ENCODE measurements at places on chromosomes 4 and X.

- DNase-seq = no peak
These were observed 113.6 kb downstream of the CNKSR2 start for GRCh38 chrX:21487832-21488231.

DNA sequence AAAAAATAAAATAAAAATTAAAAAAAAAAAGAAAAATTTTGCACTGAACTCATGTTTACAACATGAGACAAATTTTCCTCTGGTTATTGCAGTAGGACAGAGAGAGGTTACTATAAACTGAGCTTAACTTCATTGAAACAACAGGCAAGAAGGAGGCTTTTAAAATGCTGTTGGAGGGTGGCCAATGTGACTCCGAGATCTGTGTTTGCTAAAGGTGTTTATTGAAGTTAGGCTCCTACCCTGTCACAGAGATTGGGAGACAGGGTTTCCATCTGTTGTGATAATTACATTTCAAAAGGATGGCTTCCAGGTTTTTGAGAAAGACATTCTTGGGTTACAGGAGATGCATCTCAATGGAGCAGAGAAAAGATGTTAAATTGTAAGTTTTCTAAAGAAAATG lies 370.5 kb upstream of the HS3ST1 start:
- no peak for DNase-seq

DNA sequence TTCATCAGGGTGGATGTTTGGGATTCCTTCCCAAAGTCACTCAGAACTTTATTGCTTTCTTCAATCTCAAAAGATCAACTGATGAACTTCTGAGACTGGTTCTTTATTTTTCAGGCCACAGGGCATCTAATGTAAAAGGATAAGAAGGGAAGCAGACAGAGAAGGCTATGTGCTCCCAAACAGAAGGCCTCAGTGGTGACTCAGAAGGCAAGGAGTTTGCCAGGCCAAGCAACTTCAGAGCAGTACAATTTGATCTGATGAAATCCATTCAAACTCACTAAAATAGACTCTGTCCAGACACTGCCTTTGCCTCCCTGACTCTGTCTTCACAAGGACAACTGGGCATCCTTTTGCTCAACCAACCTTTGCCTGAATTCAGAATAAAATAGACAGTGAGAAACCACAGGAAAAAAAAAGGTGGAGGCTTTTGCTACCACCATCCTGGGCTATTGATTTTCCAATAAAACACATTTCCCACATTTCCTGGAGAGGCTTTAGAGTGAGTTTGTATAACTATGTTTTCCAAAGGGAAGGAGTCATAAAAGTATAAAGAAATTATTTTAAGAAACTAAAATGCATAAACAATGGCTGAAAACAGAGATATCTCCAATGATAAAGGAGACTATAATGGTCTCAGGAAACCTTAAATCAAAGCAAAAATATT lies 55.2 kb downstream of the ARHGEF6 start:
- peak; percentile 2 for DNase-seq

DNA sequence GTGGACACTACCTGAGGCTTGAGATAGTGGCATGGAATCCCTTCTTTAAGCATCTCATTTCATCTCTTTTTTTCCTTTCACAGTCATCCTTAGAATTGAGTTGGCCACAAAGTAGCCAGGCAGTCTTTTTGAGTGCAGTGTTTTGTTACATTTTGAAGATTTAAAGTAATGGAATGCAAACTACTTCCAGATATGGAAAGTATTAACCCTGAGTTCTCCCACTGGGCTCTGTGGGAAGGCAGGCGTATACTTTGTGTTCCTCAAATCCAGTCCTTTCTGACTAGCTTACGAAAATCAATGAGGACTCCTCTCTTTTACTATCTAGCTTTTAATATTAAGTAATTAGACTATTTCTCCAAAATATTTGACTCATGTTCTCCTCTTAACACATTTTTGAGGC lies 29.9 kb downstream of the PCDH10 start:
- no peak for DNase-seq

GRCh38 chr4:105569057-105569865 lies 16.8 kb downstream of the ARHGEF38 start:
- no peak for DNase-seq

- no peak for DNase-seq
These were observed 158.7 kb downstream of the ZNF674 start for GRCh38 chrX:46386511-46386910.

GRCh38 chr4:71187404-71188155 lies 151.2 kb upstream of the SLC4A4 start:
- DNase-seq = no peak

DNA sequence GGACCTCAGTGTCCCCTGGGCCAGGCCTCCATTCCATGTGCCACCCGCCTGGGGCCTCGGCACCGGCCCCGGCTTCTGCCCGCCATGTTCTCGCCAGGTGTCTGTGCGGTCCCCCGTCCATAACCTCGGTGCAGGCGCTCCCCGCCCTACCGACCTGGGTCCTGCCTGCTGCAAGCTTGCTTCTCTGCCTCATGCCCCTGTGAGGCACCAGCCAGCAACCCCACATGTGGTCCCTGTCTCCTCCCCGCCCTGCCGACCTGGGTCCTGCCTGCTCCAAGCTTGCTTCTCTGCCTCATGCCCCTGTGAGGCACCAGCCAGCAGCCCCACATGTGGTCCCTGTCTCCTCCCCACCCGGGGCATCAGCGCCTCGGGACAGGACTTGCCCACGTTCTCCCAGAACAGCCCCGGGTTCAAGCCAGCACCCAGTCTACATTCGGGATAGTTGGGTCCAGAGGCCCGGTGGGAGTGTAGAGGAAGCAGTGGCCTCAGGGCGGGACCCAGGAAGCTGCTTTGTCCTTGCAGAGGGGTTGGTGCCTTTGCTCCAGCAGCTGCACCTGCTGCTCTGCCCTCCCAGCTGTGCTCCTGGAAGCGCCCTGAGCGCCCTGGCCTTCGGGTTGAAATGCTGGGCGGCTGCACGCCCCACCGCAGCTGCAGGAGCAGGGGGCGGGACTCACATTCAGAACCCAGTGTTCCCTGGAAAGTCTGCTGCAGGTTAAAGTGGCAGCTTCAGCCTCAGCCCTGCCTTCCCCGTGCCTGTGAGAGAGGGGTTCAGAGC lies 20.1 kb upstream of the UVSSA start:
- DNase-seq = no peak

GRCh38 chrX:4710618-4711433 lies 997.4 kb upstream of the PRKX start:
- no peak for DNase-seq

DNA sequence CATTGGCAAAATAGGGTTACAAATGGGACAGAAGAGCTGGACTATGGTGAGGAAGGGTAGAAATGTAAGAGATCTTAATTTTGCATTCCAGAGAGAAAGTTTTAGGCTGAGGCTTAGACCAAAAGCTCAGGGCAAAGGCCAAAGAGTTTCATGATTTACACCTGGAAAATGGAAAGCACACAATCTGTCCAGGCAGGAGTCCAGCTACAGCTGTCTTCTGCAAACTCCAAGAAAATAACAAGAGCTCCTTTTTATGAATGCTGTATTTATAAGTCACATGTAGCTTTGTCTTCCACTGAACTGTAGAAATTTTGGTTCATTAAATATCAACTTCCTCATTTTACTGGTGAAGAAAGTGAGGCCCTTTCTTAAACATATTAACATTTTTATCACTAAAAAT lies 288.0 kb upstream of the ATOH1 start:
- DNase-seq = no peak

DNA sequence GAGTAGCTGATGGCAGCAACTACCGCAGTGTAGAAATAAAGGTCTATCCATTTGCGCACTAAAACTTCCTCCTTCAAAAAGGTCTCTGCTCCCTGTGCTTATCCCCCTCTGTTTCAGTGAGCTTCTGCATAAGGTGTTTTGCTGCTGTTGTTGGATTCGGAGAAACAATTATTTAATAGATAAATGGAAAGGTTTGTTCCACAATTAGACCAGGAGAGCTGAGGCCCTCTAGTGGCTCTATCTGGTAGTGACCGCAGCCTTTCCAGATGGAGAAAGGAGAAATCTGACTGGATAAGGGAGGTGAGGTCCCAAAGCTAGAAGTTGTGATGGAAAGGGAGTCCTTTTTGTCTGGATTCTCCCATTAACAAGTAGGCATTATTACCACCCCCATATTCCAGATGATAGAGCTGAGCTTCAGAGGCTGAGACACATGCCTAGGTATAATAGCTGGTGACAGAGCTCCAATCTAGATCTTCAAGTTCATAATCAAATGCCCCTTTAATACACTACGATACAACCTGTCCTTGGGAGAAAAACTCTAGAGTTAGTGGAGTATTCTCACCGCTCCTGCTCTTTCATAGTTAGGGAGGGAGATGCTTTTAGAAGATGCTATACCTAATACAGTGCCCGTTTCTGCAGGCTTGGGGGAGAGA lies 5.1 kb upstream of the GABRQ start:
- no peak for DNase-seq

DNA sequence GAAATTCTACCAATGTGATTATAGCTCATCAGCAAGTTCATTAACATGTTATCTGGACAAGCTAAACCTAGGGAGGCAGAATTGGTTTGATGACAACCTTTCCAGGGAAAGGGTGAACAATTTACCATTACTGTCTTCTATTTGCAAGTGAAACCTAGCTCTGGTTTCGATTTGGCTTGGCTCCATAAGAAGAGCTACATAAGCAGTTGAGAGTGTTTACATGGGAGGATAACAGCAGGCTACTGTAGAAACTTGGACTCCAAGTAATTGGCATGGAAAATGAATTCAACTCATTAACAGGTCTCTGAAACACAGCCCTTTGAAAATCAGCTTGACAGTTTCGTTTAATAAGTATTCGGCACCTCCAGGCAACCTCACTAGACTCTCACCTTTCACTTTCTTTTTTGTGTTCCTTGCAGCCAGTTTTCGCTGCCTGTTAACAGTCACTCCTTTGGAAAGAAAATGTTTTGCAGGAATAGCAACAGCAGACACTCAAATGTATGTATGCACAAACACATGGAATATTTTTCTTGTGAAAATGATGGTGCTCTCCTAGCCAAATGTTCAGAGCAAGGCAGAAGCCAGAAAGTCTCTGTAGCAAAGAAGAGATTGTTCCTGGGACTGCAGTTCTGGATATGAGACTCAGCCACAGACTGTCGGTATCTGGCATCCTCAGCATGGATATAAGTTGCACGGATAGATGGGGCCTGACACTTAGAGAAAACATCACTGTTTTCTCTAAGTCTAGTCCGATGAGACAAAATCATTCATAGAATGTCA lies 27.5 kb downstream of the POU3F4 start:
- DNase-seq = no peak

DNA sequence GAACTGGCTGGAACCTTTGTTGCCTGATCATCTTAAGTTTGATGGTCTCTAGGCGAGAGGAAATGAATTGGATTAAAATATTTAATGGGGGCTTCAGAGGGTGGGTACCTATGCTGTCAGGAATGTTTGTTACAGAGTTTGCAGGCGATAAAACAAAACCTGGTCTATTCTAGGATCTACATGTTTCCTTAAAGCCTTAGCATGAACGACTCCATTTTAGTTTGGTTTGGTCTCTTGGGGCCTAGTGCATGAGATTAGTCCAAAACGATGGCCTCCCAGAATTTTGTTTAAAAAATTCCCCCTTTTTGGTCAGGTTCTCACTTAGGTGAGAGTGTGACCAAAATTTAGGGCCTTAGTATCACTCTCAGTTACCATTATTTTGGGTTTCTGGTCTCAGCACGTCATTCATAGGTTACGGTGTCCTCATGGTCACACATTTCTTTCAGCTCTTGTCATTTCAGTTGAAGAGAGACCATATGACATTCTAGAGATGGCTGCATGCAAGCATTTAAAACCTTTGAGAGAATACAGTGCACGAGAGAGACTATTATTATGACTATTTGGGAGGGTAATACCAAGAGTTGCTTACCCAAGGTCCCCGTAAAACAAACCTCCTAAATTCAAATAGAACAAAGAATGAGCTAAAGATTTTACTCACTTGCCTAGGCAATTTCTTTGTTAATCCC lies 13.8 kb downstream of the MOB1B start:
- DNase-seq = no peak

- DNase-seq = no peak
These were observed 53.9 kb downstream of the DMP1 start for GRCh38 chr4:87704001-87704400.

DNA sequence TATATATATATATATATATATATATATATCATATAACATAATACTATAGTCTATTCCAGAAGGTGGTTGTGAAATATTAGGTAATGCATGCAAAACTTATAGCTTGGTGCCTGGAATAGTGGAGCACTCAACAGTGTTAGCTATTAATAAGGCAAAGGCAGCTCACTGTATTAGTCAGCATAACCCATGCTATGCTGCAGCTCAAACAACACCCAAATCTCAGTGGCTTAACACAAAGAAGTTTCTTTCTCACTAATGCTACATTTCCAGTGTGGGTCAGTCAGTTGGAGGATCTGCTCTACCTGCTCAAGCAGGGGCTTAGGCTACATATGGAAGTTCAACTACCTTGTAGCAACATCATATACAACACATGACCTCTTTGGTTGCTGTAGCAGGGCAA lies 5.2 kb upstream of the RPGR start:
- DNase-seq = no peak

- DNase-seq = no peak
These were observed 339.0 kb upstream of the BOD1L1 start for GRCh38 chr4:13966231-13967195.

DNA sequence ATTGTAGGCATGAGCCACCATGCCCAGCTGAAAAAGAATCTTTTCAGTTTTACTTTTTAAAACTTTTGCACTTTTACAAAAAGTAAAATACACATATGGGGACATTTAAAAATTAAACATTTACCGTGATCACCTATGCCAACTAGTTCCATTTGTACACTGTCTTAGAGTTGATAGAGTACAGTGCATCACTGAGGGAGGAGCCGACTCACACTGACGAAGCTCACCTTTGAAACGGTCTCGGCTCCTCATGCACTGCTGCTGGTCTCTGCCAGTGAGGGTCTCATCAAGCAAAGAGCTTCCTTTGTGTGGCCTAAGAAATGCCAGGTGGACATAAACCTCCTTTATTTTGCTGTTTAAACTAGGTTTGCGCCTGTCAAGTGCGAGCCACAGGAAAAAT lies 50.0 kb downstream of the GRK4 start:
- DNase-seq = no peak

GRCh38 chrX:101191217-101191750 lies 28.3 kb upstream of the DRP2 start:
- DNase-seq = no peak

- DNase-seq = no peak
These were observed 21.7 kb upstream of the MFAP3L start for GRCh38 chr4:170047771-170048354.

- DNase-seq = no peak
These were observed 76.6 kb downstream of the KLF8 start for GRCh38 chrX:56308726-56309125.

DNA sequence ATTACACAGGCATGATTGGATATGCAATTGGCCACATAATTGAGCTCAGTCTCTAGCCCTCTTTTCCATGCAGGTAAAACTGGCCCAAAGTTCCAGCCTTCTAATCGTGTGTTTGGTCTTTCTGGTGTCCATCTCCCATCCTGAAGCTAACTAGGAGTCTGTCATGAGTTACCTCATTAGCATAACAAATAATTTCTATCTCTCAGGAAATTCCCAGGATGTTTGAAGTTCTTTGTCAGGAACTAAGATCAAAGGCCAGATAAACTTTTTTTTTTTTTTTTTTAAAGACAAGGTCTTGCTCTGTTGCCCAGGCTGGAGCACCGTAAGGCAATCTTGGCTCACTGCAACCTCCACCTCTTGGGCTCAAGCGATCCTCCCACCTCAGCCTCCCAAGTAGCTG lies 15.8 kb downstream of the ATXN3L start:
- DNase-seq = no peak
